ENCODE measurements at places on chromosomes 2 and 18.

- DNase-seq = no peak
Measured at GRCh38 chr2:165648801-165649200, 145.2 kb downstream of the GALNT3 start.

DNA sequence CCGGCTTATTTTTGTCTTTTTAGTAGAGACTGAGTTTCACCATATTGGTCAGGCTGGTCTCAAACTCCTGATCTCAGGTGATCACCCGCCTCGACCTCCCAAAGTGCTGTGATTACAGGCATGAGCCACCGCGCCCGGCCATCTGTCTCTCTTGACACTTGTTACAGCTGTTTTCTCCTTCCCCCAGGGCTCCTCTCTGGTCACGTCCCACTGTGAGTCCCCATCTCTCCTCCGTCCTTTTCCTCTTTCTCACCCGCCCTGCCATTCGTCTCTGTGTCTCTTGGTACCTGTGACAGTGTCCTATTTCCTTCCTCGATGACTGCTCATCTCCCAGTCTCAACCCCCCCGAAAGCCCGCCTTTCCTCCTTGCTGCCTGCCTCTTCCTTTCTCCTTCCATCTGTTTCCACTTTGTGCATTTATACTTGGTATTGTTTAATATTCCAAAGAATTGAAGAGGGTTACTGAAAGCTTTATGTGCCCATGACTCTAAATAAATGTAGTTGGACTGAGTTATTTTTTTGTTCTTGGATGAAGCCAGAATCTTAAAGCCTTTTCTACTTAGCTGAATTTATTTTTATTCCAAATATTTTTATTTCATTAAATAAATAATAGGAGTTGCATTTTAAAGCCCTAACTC is 241.5 kb downstream of the SH3RF3 start:
- no peak for DNase-seq

DNA sequence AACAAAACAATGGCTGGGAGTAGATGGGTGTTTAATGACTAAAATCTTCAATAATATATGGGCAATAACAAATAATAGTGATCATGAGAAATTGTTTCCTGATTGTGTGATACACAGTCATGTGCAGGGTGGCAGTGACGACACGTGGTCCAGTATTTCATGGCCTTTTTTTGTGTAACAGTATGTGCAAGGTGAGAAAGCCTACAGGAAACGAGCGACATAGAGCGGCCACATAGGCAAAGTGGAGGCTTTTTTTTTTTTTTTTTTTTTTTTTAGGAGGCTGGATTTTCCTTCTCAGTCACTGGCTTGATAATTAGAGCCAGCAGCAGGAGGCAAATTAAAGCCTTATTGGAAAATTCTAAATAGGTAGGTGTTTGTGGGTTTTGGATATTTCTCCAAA is 123.7 kb downstream of the MYO3B start:
- no peak for DNase-seq

GRCh38 chr2:144431392-144431783 is 88.5 kb downstream of the ZEB2 start:
- peak; percentile 67 for DNase-seq

- DNase-seq = no peak
Measured at GRCh38 chr2:106078096-106078495, 116.0 kb downstream of the UXS1 start.

DNA sequence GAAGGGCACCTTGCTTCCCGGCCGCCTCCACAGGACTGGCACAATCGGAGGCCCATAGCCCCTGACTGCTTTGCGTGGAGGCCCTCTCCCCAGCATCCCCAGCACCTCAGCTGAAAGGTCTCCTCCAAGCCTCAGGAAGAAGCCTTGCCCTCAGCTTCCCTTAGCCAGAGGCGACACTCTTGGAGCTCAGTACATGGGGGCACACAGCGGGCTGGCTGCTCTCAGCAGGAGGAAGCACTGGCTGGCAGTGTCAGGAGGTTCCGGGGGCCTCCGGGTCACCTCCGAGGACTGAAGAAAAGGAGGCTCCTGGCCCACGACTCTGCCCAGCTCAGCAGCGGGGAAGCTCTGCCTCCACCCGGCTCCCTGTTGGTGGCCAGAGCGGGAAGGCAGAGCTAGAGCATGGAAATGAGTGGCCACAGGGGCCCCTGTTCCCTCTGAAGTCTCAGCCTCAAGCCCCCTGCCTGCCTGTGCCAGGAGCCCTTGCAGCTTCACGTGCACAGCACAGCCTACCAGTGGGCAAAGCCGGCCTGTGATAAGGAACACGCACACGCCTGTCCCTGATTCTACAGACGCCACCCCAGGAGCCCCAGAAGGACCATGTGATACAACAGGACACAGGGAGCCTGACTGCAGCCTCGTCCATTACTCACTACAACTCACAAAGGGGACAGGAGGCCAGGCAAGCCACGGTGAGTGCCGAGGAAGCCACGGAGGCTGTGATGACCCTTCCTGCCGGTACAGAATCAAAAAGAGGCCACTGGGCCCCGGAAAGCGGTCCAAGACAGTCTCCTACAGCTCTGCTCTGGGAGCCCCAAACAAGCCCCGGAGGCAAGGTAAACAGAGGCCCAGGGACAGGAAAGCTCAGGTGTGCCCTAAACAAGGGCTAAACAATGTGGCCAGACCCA is 15.5 kb downstream of the HDAC4 start:
- no peak for DNase-seq

DNA sequence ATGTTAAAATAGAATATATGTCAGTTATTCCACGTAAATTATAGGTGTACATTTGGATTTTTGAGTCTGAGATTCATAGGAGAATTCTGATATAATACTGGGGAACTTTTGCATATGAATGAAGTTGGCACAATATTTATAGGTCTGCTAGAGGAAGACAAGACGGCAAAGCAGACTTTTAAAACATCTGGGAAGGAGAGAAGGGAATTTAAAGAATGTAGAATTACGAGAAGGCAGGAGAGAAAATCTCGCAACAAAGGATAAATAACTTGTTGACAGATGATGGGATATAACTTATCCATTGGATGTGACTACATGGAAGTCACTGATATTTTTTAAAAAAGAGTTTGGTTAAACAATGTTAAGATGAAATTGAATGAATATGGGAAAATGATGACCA is 615.6 kb downstream of the ERBB4 start:
- DNase-seq = no peak

GRCh38 chr2:108621687-108622681 is 87.7 kb downstream of the LIMS1 start:
- no peak for DNase-seq

- no peak for DNase-seq
Measured at GRCh38 chr2:126383800-126384199, 272.2 kb upstream of the GYPC start.

DNA sequence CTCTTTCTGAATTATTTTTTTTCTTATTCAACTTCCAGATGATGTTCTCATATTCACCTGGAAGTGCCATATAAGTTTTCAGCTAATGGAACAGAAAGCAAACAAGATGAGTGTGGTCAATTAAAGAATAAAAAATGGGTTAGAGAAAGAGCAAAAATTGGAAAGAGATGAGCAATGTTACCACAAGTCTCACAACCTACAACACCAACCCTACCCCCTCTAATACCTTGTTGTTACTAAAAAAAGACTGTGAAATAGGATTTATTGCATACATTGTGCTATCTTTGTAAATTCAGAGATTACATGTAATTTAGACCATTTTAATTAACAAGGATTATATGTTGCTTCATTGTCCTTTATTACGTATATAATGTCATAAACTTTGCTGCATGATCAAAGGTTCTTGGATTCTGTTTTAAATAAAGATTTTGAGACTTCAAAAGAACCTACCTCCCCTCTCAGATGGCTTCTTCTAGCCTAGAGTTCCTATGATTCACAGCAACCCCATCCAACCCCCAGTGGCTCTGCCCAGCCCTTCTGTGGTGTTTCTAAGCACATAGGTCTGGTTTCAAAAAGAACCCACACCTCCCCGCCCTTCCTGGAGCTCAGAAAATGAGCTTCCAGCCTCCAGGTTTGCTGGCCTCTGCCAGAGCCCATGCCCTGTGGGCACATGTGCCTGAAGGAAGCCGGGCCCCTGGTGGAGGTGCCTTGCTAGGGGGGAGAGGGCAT is 24.7 kb downstream of the LGALSL start:
- no peak for DNase-seq

DNA sequence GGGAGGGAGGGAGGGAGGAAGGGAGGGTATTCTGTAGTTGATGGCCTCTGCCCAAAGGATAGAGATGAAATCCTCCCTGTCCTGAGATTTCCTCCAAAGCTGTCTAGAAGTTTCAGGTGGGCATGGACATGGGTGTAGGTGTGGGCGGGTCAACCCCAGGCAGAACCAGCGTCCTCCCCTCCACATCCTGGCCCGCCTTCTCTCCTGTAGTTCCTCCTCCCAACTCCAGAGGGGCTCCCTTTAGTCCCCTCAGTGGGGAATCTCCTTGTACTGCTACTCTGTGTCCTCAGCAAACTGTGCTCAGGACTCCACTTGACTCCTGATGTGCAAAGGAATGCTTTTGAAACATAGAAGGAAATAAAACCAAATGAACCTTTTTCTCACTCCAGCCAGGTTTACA is 88.1 kb downstream of the MRPS9 start:
- no peak for DNase-seq

DNA sequence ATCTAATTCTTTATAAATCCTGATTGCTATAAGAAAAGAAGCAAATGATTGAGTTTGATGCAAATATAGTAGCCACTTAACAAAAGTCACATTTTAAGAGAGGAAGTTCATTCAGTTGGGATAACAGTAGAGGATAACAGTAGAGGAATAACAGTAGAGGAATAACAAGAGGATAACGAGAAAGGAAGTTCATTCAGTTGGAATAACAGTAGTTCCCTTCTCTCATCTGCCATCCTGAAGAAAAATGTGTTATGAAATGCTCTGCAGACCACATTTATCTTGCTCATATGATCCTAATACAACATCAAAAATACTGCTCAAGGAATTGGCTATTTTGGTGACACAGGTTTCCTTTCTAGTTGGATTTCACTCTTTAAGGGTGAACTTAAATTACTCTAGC is 105.3 kb upstream of the UNC80 start:
- no peak for DNase-seq

DNA sequence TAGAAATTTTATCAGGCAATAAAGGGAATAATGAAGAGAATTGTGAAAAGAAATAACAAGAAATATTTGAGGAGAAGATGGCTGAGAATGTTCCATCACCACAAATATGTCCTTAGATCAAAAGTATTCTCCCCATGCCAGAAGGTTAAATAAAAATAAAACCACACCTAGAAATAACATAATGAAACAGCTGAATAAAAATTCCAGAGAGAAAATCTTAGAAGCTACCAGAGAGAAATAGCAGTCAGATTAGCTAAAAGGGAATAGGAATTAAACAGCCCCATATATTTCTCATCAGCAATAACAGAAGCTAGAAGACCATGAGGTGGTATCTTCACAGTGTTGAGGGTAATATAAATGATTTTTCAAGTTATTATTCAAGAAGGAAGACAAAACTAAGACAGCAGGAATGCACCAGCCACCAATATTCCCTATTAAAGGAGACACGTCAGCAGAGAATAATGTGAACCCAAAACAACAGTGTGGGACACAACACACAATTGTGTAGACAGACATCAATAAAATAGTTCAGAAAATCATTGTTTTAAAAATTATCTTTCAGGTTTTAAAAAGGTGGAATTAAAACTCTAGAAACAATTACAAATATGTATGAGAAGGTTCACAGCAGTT is 82.0 kb upstream of the NEDD4L start:
- no peak for DNase-seq

DNA sequence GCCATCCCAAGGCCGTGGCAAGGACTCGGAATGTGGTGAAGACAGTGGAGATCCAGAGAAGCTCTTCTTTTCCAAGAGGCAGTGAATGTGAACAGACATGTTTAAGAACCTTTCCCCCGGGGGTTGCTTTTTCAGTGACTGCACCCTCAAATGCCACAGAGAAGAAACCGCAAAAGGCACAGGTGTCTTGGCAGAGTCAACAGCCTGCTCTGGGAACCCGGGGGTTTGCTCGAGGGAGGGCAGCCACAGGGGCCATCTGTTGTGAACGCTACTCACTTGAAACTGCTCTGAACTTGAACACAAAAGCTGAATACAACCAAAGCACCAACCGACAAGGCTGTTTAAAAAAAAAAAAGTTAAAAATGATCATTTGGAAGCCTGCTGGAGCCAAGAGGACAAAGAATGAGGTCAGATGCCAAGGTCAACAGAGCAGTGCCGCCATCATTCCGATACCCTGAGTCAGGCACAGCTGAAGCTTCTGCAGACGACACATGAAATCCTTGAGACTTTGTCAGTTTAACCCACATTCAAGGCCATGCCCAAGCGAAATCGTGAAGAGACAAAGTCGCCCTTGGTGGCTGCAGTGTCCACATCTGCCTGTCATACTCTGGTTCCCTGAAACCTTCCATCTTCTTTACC is 47.4 kb downstream of the PSMG2 start:
- no peak for DNase-seq

DNA sequence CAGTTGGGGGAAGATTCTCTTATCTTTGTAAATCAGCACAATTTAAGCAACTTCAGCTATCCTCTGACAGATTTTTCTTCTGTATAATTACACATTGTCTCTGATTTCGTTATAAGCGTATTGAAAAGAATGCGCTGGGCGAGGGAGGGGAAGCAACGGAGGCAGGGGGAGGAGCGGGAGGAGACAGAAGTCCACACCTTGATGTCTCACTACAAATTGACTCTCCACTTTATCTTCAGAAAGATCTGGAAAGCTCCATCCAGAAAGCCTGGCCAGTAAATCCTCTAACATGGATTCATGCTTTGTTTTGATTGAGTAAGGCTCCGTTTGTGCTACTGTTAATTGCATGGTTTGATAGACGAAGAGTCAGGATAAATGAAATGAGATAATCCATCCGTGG is 76.6 kb downstream of the SMIM21 start:
- DNase-seq = peak; percentile 59

GRCh38 chr2:216366777-216367471 is 5.4 kb downstream of the MARCHF4 start:
- no peak for DNase-seq

- DNase-seq = no peak
Measured at GRCh38 chr2:234835738-234836137, 116.1 kb upstream of the SH3BP4 start.

- no peak for DNase-seq
Measured at GRCh38 chr18:63155910-63156773, 163.4 kb downstream of the BCL2 start.
